Bronchus fibroblast of lung (primary cell): ENCODE measurements at places on chromosomes 2 and 18. TPM values are rescaled to one million over a fixed set of nuclear protein-coding genes. Genes with fewer than 3 reads are reported as not detected.

MC5R gene
- not detected in 2 replicates for total RNA-seq

AQP12A gene
- not detected in 2 replicates for total RNA-seq

ALK gene
- not detected in 2 replicates for total RNA-seq

MRPS9 gene
- total RNA-seq: 20.8 and 25.2 TPM in 2 replicates

IL18RAP gene
- total RNA-seq: not detected in 2 replicates

SERPINB3 gene
- not detected in 2 replicates for total RNA-seq
